ENCODE measurements at places on chromosomes 12 and 14.

- DNase-seq = peak; percentile 48
These were observed 14.8 kb downstream of the KMT5A start for GRCh38 chr12:123398550-123399254.

GRCh38 chr14:89251061-89251460, 166.0 kb downstream of the FOXN3 start:
- DNase-seq = no peak

- DNase-seq = no peak
These were observed 20.6 kb upstream of the YARS2 start for GRCh38 chr12:32776258-32776657.

GRCh38 chr12:30896461-30896860, 30.1 kb upstream of the TSPAN11 start:
- DNase-seq = no peak

DNA sequence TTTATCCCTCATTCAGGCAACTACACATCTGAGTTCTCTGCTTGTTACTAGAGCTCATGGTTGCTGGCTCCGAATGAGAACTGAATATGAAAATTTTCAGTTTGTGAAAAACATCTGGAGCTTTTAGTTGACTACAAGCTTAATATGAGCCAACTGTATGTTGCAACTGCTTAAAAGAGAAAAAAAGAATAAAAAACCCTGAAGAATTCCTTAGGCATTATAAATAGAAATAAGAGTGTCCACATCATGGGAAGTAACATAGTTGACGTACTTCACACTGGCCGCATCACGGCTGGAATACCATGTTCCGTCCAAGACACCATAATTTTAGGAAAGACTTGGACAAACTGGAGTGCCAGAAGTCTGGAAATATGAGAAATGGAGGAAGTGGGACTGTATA, 57.9 kb downstream of the PDE3A start:
- DNase-seq = no peak

- peak; percentile 44 for DNase-seq
These were observed 10.8 kb downstream of the SUOX start for GRCh38 chr12:56007564-56008559.

DNA sequence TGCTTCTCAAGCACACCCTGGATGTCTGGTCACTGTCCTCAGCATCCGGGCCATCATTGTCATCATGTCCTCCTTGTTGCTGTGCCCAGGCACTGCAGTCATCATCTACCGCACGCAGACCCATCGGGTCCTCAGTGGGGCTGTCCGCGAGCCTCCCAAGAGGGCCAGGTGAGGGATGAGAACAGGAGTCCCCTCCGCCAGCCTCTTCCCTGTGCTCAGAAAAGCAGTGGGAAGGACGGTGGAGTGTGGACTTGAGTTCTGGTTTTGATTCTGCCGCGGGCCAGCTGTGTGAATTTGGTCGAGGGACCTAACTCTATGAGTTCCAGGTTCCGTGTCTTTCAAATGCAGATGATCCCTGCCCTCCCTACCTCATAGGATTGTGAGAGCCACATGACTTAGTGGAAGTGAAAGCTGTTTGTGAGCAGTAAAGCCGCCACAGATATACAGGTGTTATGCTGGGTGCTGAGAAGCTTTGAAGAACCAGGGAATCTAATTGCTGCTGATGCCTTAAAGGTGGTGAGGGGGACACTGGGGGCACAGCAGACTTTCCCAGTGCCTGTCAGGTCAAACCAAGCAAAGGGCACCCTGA, 122.9 kb upstream of the RAP1B start:
- DNase-seq = no peak

GRCh38 chr12:22625762-22626294, 857 bp downstream of the ETNK1 start:
- DNase-seq = no peak

- no peak for DNase-seq
These were observed 5.7 kb downstream of the PTHLH start for GRCh38 chr12:27966870-27967269.

- no peak for DNase-seq
These were observed 259.9 kb upstream of the MDGA2 start for GRCh38 chr14:47935332-47935731.

DNA sequence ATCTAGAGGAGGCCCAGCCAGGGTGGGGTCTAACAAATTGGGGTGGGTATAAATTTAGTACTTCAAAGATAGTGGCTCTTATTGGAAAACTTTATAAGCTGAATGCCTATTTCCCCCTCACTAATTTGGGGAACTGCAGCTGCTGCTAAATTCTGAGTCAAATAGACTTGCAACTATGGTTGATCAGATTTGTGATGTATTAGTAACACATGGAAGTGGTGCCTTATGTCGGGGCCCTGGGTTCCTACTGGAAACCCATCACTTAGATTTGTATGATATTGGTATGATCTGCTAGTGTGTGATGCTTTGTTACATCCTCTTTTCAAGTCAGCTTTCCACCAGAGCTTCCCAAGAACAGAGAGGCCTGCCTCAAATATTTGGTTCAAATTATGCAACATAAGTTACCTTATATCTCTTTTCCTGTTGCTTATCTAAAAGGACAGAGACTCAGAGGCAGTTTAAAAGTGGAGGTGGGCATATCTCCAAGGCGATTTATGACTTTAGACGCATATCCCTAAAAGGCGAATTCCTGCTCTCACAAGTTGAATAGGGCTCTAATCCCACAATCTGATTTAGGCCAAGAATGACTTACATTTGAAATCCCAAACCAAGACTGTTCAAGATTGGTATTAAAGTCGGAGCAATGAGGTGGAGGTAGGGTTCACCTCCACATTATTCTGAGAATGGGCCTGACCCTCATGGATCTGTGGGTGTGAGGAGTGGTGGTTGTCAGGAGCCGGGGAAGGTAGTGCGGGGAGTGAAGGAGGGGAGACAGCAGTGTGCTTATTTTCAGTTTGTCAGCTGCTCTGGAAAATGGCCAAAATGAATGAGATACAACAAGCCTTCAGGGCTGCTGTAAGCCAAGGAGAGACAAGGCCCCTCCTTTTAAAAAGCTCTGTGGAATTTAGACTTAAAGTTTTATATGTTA, 425.8 kb downstream of the RAD51B start:
- no peak for DNase-seq

- DNase-seq = no peak
These were observed 33.7 kb downstream of the VWF start for GRCh38 chr12:6090803-6091202.

- no peak for DNase-seq
These were observed 10.2 kb downstream of the SLC25A47 start for GRCh38 chr14:100333311-100333710.

- DNase-seq = no peak
These were observed 95.2 kb upstream of the PRICKLE1 start for GRCh38 chr12:42684802-42685071.

DNA sequence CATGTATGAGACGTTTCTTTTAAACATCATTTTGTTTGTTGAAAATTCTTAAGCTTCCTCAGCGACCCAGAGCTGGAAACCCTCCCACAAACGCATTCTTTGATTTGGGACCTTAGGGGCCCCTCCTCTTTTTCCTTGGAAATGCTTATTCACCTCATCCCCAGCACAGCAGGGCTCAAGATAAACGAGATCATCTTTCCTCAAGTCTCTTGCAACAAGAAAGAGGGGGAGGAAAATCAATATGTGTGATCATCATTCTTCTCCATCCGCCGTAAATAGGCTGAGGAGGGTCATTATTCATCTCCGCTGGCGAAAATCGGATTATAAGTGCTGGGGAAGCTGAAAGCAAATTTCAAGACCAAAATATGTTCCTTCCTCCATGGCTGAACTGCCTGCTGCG, 1415.2 kb downstream of the AACS start:
- no peak for DNase-seq

DNA sequence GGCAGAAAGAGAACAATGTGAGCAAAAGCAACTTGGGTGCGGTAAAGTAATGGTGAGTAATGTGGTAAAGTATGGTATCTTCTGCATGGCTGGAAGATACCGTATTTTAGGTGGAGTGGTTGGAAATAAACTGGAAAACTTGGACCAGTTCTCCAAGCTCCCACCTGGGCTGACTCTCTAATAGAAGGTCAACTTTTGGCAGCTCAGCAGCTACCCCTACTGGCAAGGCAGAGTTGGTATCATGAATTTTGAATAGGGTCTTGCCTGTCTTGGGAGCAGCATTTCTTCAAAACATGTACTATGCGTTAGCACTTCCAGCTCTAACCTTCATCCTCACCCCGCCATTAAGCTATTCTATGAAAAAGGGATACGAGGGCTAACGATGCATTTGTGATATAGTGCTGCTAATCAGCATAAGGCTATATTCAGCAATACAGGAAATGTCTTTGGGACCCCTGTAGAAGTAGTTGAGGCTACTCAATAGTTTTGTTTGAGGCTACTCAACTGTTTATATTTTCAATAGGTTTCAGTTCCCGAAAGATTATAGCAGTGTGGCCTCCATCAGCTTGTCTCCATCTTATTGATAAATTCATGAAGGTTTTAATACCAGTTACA, 276.3 kb upstream of the FAR2 start:
- peak; percentile 64 for DNase-seq

GRCh38 chr14:26233118-26233517, 364.7 kb downstream of the NOVA1 start:
- DNase-seq = no peak

Data from head of caudate nucleus (tissue), 42 donors.